ENCODE measurements at places on chromosomes 1 and 21.

DNA sequence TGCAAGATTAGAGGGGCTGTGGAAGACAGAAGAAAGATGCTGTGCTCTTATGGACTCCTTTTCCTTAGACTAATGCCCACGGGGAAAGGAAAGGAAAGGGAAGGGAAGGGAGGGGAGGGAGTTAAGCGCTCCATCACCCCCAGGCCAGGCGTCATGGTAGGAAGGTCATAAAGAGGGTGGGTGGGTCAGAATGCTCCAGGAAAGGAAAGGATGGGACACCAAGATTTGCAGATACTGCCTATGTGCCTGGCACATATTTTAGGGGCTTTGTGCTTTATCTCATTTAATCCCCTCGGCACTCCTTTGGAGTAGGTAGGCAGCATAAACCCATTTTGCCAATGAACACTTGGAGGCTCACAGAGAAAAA is 41.4 kb downstream of the MAB21L3 start:
- DNase-seq = no peak

DNA sequence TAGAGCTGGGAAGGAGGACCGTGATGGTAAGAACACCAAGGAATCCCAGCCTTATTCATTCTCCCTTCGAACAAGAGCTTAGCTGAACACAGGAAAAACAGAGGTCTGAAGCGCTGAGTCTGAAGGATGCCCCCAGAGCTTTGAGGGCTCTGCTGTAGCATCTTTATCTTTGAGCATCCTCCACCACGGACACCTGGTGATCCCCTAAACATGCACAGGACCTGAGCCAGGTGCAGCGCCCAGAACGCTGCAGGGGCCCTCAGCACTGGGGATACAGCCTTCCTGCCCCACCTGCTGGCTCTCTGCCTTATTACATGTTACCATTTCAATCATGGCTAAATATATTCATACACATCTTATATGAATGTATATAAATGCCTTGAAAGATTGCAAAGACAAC is 7.7 kb upstream of the GPATCH4 start:
- no peak for DNase-seq

GRCh38 chr1:211353562-211354212 is 27.1 kb downstream of the TRAF5 start:
- no peak for DNase-seq

DNA sequence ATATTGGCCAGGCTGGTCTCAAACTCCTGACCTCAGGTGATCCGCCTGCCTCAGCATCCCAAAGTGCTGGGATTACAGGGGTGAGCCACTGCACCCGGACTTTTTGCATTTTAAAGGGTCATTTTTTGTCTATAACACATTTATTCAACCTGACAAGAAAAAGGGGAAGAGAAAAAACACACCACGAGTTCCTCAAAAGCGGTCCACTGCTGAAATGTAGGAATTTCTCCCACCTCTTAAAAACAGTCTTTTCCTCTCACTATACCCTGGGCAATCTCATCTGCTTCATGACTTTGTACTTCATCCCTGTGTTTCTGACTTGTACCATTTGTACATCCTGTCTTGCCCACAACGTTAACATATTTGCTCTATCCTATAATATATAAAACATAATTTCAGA is 413.3 kb upstream of the PTBP2 start:
- no peak for DNase-seq

DNA sequence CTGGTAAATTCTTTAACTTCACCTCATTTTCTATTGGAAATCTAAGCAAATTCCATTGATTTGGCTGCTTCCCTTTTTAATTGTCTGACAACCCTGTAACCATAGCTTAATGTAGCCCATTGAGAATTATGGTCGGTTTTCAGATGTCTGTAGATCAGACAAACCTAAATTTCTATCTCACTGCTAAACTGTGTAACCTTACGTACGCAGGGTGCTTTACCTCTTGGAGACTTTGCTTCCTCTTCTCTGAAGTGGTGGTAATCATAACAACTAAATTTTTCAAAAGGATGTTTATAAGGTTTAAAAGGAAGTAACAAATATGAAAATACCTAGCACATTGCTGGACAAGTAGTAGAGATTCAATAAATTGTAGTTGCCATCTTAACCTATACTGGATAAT is 25.9 kb downstream of the IFNAR1 start:
- DNase-seq = no peak

GRCh38 chr1:193102662-193103061 is 2.6 kb downstream of the GLRX2 start:
- no peak for DNase-seq

GRCh38 chr1:232949636-232950196 is 695 bp upstream of the NTPCR start:
- no peak for DNase-seq

DNA sequence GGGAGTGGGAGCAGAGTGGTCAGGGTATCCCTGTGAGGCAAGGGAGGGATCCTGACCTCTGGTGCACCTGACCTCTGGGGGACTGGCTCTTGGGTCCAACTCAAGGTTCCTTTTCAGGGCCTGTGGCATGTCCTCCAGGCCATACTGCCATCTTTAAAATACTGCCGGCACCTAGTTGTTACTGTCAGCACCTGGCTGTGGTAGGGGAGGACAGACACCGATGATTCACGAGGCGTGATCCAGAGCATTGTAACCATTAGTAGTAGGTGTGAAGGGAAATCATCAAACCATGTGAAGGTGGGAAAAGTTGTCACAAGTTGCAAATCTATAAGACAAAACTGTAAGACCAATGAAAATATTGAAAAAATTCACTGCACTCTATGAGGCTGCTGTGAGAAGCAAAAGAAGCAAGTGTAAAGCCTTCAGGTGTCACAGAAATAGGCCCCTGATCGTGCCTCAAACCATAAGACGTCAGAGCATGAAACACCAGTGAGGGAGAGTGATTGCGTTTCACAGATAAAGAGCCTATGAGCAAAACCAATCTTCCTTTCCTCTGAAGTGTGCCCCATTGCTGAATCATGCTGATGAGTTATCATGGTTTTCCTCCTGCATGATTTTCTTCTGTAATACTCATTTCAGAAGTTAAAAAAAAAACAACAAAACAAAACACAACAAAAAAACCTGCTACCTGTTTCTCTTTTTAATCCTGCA is 55.3 kb downstream of the CDC7 start:
- no peak for DNase-seq

GRCh38 chr1:9239622-9240401 is 5.2 kb downstream of the H6PD start:
- DNase-seq = no peak

Measured in SK-N-MC (cell line).